Erythroblast (primary cell): ENCODE measurements at places on chromosomes 2 and 18.

- peak; percentile 75 for DNase-seq
Measured at GRCh38 chr2:197786010-197786877, 1.1 kb upstream of the BOLL start.

DNA sequence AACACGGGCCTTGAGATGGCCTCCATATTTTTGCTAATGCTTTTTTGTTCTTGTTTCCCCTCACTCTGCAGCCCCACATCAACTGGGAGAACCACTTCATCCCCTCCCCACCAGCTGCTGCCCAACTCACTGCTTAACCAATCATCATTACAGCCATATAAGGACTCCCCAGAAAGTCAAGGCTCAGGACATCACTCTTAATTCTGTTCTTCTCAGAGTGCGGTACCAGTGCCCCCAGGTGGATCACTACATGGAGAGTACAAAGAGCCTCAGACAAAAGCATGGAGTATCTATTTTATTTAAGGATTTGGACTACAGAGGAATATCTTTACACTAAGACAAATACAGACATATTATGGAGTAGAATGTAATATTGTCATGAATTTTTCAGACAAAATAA lies 340.6 kb downstream of the PAX3 start:
- no peak for DNase-seq

DNA sequence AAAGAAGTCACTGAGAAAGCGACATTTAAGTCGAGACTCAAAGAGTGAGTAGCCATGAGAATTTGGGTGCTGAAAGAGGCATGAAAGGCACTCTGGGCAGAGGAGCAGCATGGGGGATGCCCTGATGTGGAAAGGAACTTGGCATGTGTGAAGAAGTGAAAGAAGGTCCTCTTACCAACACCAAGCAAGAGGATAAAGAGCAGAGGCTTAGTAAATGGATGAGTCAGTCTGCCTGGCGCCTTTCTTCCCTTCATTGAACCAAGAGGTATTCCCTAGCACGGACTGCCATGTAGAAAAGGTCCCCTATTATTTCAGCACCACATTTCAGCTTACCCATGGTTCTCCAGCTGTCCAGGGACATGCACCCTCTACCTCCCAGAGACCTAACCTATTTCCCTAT lies 221.1 kb upstream of the NRP2 start:
- DNase-seq = no peak

DNA sequence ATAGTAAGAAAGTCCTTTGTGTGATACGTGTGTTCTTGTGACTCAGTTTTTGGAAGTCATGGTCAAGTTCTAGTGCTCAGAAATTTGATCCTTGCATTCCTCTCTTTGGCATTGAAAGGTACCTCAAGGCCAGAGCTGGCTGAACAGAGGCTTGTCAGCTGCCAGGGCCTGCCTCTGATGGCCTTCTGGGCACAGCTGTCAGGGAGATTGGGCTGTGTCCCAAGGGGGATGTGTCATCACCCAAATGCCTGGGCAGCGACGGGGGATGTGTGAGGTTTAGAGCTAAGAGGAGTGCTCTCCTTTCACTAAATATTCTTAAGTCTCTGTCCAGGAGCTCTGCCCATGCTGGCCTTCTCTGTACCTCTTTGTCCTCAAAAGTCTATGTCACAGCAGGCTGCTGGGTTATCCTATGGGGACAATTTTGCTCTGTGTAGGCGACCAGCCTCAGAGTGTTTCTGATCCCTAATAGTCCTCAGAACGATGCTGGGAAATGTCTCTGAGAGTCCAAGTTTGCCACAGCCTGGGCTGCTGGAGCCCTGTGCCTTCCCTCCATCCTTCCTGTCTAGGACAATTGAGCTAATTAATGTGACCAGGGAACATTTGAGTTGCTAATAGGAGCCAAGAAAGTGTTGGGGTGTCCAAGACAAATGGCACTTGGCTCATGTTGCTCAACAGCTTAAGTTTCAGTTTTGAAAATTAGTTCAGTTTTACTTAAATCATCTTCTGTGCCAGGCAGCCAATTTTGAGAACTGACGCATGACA lies 115.4 kb upstream of the ZNF521 start:
- DNase-seq = no peak

DNA sequence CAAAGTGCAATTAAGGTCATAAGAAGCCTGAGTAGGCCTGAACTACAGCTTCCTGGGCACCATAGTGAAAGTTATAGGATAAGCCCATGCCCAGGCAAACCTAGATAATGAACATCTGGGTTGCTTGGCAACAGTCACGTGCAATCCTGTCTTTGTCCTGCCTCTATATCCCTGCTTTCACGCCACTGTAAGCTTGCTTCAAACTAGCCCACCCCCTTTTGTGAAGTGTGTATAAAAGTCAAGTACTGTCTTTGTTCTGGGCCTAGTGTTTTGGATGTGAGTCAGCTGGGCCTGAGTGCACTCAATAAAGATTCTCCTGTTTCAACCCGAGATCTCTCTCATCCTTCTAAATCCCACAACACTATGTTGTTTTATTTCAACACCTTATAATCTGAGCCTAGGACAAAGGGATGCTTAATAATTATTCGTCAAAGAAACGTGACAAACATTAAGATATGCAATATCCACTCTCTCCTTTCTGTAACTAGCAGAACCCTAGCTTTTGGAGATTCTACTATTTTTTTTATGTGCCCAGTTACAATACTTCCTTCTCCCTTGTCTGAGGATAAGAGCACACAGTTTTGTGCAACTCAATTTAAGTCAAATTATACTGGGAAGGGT lies 927.8 kb downstream of the SUCLG1 start:
- no peak for DNase-seq

GRCh38 chr18:3777719-3778118 lies 327.7 kb downstream of the TGIF1 start:
- DNase-seq = no peak

GRCh38 chr18:6004119-6004518 lies 108.8 kb upstream of the TMEM200C start:
- DNase-seq = no peak
